ENCODE measurements at places on chromosomes 16 and 17. TPM values are rescaled to one million over a fixed set of nuclear protein-coding genes. Genes with fewer than 3 reads are reported as not detected.

The CDYL2 gene
- total RNA-seq = 1.6 TPM

The GP2 gene
- total RNA-seq = not detected

The ODF4 gene
- total RNA-seq = not detected

The CCL8 gene
- total RNA-seq = not detected

The XYLT2 gene
- total RNA-seq = 54.3 TPM

The ITGAD gene
- not detected for total RNA-seq

The TIGD7 gene
- total RNA-seq = 2.1 TPM

The SEBOX gene
- total RNA-seq = not detected

The GALR2 gene
- 1.8 TPM for total RNA-seq

The SYCE1L gene
- 7.8 TPM for total RNA-seq

The P2RX5 gene
- total RNA-seq = 2.7 TPM

The SOST gene
- total RNA-seq = not detected

The SLC38A8 gene
- total RNA-seq = not detected

The PPY gene
- total RNA-seq = not detected

The PYDC1 gene
- total RNA-seq = not detected

The IRX5 gene
- 1.5 TPM for total RNA-seq

The PRKCB gene
- 0.80 TPM for total RNA-seq

The BRIP1 gene
- 12.0 TPM for total RNA-seq

The CIITA gene
- total RNA-seq = not detected

The MYCBPAP gene
- 3.2 TPM for total RNA-seq

The CALB2 gene
- 0.30 TPM for total RNA-seq

The MIS12 gene
- total RNA-seq = 29.9 TPM
